ENCODE measurements at places on chromosomes 3 and 15.

GRCh38 chr3:177371888-177372287, 174.6 kb upstream of the TBL1XR1 start:
- no peak for DNase-seq

DNA sequence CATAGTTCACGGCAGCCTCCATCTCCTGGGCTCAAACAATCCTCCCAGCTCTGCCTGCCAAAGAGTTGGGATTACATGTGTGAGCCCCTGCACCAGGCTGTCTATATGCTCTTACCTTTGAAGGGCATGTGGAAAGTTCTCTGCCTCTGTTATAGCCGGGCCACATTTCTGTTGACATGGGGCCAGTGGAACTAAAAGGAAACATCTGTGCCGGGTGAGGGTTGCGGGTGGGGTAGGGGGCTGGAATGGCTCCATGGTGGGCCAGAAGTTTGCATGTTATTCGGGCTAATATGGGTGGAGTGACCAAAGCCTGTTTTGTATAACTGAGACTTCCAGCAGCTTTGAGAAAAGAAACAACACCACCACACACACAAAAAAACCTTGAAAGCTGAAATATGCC, 8.3 kb upstream of the CLEC3B start:
- DNase-seq = no peak

- no peak for DNase-seq
Observed at GRCh38 chr15:55327387-55327786, 8.4 kb downstream of the PIGB start.

DNA sequence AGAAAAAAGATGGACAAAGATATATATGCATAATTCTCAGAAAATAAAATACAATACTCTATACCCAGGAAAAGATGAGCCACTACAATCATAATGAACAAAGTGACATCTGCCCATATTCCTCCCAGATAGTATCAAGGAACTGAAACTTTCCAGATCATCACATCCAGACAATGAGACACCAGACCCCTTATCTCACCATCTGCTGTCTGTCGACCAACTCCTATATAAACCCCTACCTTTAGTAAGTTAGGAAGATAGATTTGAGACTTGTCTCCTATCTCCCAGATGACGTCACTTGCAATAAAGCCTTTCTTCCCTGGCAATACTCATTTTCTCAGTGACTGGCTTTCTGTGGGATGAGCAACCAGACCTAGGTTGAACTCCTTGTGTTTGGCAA, 1071.6 kb downstream of the PLOD2 start:
- DNase-seq = no peak

- no peak for DNase-seq
Observed at GRCh38 chr15:37100109-37100965, at the start of gene MEIS2. Gene MEIS2, minus strand, starts transcription at chr15:37100549. Its CDS starts 1,083 bp downstream, at chr15:37099466.

GRCh38 chr15:50141856-50142255, 22.8 kb upstream of the ATP8B4 start:
- no peak for DNase-seq

DNA sequence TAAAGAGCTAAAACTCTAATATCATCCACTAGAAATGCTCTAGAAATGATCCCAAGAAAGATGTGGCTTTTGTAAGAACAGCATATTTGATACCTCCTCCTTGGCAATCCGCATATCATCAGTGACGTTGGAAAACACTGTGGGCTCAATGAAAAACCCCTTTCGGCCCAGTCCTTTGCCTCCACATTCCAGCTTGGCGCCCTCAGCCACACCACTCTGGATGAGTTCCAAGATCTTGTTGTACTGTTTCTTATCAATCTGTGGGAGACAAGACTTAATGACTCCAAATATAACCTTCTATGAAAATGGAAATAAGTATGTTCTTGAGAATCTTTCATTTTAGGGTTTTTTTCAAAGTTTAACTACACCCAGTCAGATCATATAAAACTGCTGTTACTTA, 103.6 kb downstream of the ALDH1A2 start:
- no peak for DNase-seq

GRCh38 chr15:38145651-38146111, 107.0 kb upstream of the SPRED1 start:
- no peak for DNase-seq

DNA sequence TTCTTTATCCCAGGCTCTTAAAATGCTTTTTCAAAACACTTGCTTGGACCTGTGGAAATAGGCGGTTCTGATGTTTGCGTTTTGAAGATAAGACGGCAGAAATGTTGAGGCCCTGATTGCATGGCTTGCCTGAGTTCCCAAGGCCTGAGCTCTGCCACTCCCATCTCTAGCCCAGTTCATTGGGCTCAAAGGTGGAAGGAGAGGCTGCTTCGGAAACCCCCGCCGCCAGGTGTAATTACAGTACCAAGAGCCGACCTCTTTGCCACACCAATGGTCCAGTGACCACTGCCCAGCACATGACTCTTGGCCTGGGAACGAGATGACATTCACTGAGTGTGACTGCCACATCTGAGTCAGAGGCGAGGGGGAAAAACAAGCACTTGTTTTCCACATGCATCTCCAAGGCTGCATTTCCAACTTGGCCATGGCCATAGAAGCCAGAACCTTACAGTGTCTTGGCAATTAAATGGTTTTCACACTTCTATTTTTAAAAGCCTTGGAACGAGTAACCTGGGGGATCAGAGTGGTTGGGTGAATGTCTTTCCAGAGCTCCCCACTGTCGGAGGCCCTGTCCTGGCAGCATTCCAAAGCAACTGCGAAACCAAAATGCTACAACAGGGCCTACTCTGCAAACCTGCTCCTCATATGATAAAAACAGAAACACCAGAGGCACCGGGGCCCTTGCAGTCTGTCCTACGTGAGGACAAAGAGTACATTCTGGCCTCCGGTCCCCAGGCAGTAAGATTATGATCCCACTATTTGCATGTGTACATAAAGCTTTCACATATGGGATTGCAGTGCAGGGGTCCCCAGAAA, 63.8 kb upstream of the CGNL1 start:
- no peak for DNase-seq

Measured in stimulated activated CD8-positive, alpha-beta memory T cell treated with anti-CD3 and anti-CD28 coated beads, Interleukin-15, amount 100 ng/mL, for 1 hour (primary cell).